ENCODE measurements at places on chromosomes 3 and 15. TPM values are rescaled to one million over a fixed set of nuclear protein-coding genes. Genes with fewer than 3 reads are reported as not detected.
A peak's percentile ranks its signal among the peaks of the same experiment; 100 is the strongest.

DNA sequence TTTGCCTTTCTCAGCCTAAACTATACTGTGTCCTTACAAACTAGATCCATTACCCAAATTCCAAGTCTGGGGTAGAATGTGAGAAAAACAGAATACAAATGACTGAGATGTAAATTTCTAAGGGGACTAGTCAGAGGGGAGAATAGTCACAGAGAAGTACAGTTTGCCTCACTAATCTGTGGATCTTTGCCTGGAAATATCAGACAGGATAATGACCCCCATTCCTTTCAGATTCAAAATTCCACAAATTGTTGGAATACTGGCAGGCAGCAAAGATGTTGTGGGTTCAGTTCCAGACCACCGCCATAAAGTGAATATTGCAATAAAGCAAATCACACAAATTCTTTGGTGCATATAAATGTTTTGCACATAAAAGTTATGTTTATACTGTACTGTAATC lies 762.8 kb upstream of the NR2F2 start:
- H3K27me3 ChIP-seq = no peaks in the 10 kb centered on the region
- no peak overlapping the region for H3K4me3 ChIP-seq
- DNase-seq = no peak
- H3K4me1 ChIP-seq = no peaks in the 10 kb centered on the region

DNA sequence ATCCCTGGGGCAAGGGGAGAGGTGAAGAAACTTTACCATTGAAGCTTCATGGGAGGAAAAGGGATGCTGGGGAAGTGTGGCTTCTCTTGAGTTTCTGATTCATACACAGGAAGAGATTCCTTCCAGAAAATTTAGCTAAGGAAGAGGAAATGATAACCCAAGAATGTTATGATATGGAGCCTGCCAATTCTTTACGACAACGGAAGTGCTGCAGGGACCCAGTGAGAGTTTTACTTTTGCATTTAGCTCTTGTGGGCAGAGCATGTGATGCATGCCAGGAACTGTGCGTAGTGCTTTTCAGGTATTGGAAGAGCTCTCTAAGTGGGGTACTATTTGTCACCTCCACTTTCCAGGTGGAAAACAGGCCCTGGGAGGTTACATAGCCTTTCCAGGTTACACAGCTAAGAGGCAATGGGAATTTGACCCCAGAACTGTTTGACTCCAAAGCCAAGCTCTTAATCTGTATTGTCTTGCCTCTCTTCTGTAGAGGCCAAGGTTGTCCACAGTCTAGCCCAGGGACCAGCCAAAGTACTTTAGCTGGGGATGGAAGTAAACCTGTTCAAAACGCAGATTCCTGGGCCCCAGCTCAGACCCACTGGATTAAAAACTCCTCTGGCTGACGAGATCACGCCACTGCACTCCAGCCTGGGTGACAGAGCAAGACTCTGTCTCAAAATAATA lies 23.0 kb downstream of the CMTM7 start:
- no peaks in the 10 kb centered on the region for H3K27me3 ChIP-seq
- peak overlapping the region; percentile 78 for H3K27ac ChIP-seq
- no peak overlapping the region for H3K4me3 ChIP-seq
- peak; percentile 49 for DNase-seq

Gene FBXL22
- total RNA-seq = 0.22 TPM

DNA sequence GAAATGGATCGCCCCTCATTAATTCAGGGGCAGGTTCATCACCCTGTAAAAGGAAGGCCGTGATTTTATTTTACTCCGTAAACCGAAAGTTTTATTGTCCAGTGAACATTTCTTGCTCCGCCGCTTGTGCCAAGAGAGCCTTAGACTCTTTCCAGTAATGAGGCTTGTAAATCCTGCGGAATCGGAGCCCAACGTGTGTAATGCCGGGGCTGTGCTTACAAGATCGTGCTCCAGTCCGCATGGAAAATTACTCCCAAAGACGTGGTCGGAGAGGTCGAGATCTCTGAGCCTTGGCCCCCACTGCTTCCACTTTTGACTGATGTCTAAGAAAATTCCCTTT lies 649 bp upstream of the PLOD2 start:
- peak; percentile 61 for DNase-seq
- H3K27ac ChIP-seq = peak overlapping the region; percentile 75
- peaks cover 31% of the 10 kb centered on the region for H3K4me1 ChIP-seq
- H3K4me3 ChIP-seq = no peak overlapping the region
- no peaks in the 10 kb centered on the region for H3K36me3 ChIP-seq
- H3K27me3 ChIP-seq = no peaks in the 10 kb centered on the region

Gene HRG
- not detected for total RNA-seq

Gene PRSS50
- not detected for total RNA-seq

- H3K36me3 ChIP-seq = no peaks in the 10 kb centered on the region
Measured at GRCh38 chr15:99326235-99326634, 75.0 kb downstream of the LRRC28 start.

Gene TP63
- 0.68 TPM for total RNA-seq

DNA sequence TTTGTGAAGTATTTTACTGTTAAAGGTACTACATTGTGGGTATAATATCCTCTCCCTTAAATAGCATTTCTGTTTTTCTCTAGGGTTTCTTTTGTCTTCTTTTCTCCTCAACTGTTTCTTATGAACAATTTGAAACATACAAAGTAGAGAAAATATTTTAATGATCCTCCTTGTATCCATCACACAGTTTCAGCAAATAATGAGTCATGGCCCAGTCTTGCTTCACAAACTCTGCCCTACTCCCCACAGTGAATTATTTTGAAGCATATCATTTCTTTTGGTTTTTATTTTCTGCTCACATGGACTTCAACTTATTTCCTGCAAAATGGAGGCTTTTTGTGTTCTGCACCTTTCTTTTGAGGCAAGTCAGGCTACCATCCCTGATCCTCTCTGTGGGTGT lies 6.1 kb upstream of the SCAANT1 start:
- no peaks in the 10 kb centered on the region for H3K36me3 ChIP-seq
- no peak overlapping the region for H3K27ac ChIP-seq
- DNase-seq = no peak

GRCh38 chr3:44289882-44290462 lies 48.3 kb downstream of the TOPAZ1 start:
- no peaks in the 10 kb centered on the region for H3K36me3 ChIP-seq
- H3K27ac ChIP-seq = no peak overlapping the region
- no peaks in the 10 kb centered on the region for H3K4me1 ChIP-seq
- H3K27me3 ChIP-seq = no peaks in the 10 kb centered on the region
- DNase-seq = no peak

Gene RAD51
- 0.57 TPM for total RNA-seq

- no peaks in the 10 kb centered on the region for H3K36me3 ChIP-seq
- no peak overlapping the region for H3K27ac ChIP-seq
- H3K27me3 ChIP-seq = peaks cover 7% of the 10 kb centered on the region
- no peak overlapping the region for H3K4me3 ChIP-seq
Measured at GRCh38 chr15:65373163-65373651, 4.6 kb downstream of the IGDCC3 start.

GRCh38 chr3:14803101-14803980 lies 15.4 kb upstream of the FGD5 start:
- no peak overlapping the region for H3K4me3 ChIP-seq
- no peaks in the 10 kb centered on the region for H3K4me1 ChIP-seq
- no peak overlapping the region for H3K27ac ChIP-seq
- DNase-seq = no peak

GRCh38 chr3:142000325-142000870 lies 124.0 kb downstream of the ATP1B3 start:
- no peaks in the 10 kb centered on the region for H3K4me1 ChIP-seq
- H3K27ac ChIP-seq = no peak overlapping the region
- H3K4me3 ChIP-seq = no peak overlapping the region
- H3K27me3 ChIP-seq = no peaks in the 10 kb centered on the region
- no peak for DNase-seq
- H3K36me3 ChIP-seq = no peaks in the 10 kb centered on the region

- H3K27ac ChIP-seq = peak overlapping the region; percentile 7
- H3K36me3 ChIP-seq = no peaks in the 10 kb centered on the region
- DNase-seq = peak; percentile 74
- peaks cover 51% of the 10 kb centered on the region for H3K4me1 ChIP-seq
- no peaks in the 10 kb centered on the region for H3K27me3 ChIP-seq
- H3K4me3 ChIP-seq = no peak overlapping the region
Measured at GRCh38 chr15:77495838-77496596, 75.3 kb downstream of the HMG20A start.

DNA sequence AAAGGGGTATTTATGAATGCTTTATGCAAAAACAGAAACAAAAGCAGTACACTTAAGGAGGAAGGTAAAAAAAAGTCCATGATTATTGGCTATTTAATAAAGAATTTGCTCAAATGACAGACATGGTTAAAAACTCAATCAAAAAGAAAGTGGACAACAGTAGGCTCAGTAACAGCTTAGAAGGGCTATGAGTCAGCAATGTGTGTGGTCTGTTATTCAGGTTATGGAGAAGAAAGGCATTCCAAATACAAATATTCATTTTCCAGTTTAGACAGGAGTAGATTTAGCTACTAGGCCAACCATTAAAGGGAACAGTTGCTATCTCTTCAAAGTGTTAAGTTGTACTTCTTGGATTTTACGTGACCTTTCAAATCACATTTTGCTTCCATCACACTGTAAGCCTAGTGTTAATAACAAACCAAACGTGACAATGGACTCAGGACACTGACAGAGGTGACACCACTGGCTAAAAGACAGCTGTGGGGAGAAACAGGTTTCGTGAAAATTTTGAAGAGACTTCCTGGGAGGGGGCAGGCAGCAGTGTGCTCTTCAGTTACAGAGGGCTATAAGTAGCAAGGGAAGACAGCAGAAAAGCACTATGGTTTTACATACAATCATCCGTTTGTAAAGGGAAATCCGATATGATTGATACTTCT lies 41.7 kb upstream of the MYO5C start:
- H3K4me1 ChIP-seq = no peaks in the 10 kb centered on the region
- H3K36me3 ChIP-seq = peaks cover 4% of the 10 kb centered on the region
- no peak overlapping the region for H3K4me3 ChIP-seq
- no peak for DNase-seq

DNA sequence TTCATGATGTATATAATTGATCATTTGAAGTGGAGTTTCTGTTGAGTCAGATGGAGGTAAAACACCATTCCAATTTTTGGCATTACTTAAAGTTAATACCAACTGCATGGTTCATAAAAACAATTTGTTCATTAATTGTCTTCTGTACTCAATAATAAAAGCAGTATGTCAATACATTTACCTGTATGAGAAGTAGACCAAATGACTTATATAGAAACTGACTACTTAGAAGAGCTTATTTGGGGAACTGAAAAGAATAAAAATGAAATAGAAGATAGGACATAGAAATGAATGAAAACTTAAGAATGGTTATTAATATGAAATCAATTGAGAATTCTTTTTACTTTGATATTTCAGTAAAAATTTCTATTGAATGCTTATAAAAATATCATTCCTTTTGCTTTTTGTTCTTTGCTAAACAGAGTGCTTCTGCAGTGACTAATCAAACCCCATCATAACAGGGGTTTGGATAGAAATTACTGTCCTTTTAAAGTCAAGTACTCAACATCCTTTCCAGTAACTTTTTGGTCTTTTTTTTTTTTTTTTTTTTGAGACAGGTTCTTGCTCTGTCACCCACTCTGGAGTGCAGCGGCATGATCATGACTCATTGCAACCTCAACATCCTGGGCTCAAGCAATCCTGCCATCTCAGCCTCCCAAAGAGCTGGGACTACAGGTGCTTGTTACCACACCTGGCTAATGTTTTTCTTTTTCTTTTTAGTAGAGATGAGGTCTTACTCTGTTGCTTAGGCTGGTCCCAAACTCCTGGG lies 6.5 kb upstream of the CRYBG3 start:
- no peaks in the 10 kb centered on the region for H3K4me1 ChIP-seq
- no peak overlapping the region for H3K27ac ChIP-seq
- H3K4me3 ChIP-seq = no peak overlapping the region
- H3K36me3 ChIP-seq = no peaks in the 10 kb centered on the region
- no peaks in the 10 kb centered on the region for H3K27me3 ChIP-seq

DNA sequence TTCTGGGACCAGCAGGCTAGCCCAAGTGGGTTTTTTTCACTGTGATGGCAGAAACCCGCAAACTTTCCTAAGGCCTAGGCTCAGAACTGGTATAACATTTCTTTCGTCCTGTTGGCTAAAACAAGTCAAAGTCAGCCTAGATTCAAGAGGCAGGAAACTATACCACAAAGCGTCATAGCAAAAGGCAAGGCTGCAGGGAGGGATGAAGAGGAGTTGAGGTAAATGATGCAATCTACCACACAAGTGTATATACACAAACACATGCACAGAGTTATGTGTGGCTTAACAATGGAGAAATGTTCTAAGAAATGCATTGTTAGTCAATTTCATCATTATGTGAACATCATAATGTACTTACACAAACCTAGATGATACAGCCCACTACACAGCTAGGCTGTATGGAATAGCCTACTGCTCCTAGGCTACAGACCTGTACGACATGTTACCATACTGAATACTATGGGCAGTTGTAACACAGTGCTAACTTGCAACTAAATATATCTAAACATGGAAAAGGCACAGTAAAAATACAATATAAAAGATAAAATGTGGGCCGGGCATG lies 225.6 kb downstream of the TBL1XR1 start:
- no peak overlapping the region for H3K27ac ChIP-seq
- H3K4me3 ChIP-seq = no peak overlapping the region
- H3K27me3 ChIP-seq = no peaks in the 10 kb centered on the region
- no peaks in the 10 kb centered on the region for H3K36me3 ChIP-seq
- no peak for DNase-seq
- no peaks in the 10 kb centered on the region for H3K4me1 ChIP-seq

DNA sequence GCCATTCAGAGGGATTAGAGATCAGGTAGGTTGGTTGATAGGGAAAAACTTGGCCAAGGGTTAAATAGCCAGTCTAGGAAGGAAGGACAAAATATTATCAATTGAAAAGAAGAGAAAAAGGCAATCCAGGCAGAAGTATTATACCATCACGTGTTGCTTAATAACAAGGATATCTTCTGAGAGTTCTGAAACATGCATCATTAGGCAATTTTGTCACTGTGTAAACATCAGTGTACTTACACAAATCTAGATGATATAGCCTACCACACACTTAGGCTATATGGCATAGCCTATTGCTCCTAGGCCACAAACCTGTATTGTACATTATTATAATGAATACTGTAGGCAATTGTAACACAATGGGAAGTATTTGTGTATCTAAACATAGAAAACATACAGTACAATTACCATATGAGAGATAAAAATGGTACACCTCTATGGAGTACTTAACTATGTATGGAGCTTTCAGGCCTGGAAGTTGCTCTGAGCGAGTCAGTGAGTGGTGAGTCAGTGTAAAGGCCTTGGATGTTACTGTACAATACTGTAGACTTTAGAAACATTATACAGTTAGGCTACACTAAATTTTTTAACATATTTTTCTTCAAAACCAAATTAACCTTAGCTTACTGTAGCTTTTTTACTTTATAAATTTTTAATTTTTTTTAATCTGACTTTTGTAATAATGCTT lies 2.7 kb downstream of the TEX55 start:
- H3K27me3 ChIP-seq = no peaks in the 10 kb centered on the region
- H3K4me3 ChIP-seq = no peak overlapping the region
- H3K4me1 ChIP-seq = no peaks in the 10 kb centered on the region
- no peak overlapping the region for H3K27ac ChIP-seq
- DNase-seq = no peak

GRCh38 chr3:140924097-140924873 lies 17.4 kb upstream of the SLC25A36 start:
- H3K36me3 ChIP-seq = no peaks in the 10 kb centered on the region
- no peaks in the 10 kb centered on the region for H3K4me1 ChIP-seq
- H3K27me3 ChIP-seq = no peaks in the 10 kb centered on the region
- no peak overlapping the region for H3K4me3 ChIP-seq
- no peak overlapping the region for H3K27ac ChIP-seq

- no peaks in the 10 kb centered on the region for H3K4me1 ChIP-seq
- no peak overlapping the region for H3K4me3 ChIP-seq
- no peak overlapping the region for H3K27ac ChIP-seq
- H3K27me3 ChIP-seq = no peaks in the 10 kb centered on the region
Measured at GRCh38 chr3:141460097-141460704, 26.6 kb upstream of the RASA2 start.

- no peaks in the 10 kb centered on the region for H3K36me3 ChIP-seq
- DNase-seq = no peak
- no peak overlapping the region for H3K27ac ChIP-seq
- no peak overlapping the region for H3K4me3 ChIP-seq
- H3K27me3 ChIP-seq = peaks cover 93% of the 10 kb centered on the region
Measured at GRCh38 chr15:59996298-59997041, 7.6 kb upstream of the FOXB1 start.

All from adrenal gland (tissue), 19 donors.